ENCODE measurements at places on chromosomes 1 and 21.

DNA sequence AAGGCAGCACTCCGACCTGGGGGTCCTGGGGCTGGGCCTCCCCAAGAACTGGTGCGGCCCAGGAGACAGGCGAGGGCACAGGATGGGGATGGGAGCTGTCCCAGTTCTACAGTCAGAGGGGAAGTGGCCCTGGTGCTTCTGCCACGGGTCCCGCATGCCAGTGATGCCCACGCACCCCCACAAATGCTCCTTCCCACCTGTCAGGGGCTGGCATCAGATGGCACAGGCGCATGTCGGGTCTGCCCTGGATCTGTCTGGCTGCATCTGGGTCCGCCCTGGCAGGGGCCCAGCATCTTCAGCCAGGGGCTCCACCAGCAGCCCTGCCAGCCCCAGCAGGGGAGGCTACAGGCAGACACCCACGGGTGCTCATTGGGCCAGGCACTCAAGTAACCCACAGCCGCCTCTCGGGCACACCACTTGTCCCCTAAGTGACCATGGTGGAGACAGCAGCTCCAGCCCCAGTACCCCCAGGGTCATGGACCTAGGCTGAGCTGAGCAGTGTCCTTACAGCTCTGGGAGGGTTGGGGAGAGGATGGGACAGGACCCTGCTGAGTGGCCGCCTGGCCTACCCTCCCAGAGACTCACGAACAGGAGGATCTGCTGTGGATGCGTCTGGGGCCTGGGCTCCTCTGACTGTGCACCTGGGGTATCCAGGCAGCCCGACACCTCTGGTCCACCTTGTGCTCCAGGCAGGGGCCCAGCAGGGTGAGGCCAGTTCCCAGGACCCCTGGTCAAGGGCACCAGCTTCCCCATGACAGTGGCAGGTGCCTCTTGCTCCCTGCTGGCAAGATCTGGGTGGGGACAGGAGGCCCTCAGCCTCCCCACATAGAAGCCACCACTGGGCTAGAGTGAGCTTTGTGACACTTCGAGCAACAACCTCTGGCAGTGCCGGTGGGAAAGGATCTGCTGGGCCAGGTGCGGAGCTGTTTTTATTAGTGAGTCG, 5.4 kb downstream of the SMIM1 start:
- no peak for DNase-seq

- DNase-seq, result no peak
Observed at GRCh38 chr1:189782295-189782694, 695.4 kb downstream of the BRINP3 start.

GRCh38 chr21:36701756-36702621, 3.1 kb downstream of the SIM2 start:
- no peak for DNase-seq

DNA sequence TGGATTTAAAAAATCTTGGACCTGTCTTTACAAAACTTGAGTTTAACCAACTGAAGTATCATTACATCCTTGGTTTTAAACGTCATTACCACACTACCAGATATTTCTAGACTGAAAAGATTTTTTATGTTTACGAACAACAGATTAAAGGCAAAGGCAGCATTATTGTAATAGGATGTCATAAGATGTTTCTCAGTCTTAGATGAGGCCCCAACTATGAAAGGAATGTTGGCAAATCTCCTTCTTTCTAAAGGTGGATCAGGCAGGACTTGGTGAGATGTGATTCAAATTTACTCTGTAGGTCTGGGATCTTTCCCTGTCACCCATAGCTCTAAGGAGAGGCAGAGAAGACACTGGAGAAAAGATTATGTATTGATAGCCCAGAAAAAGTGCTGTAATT, 417.9 kb downstream of the PTBP2 start:
- no peak for DNase-seq

DNA sequence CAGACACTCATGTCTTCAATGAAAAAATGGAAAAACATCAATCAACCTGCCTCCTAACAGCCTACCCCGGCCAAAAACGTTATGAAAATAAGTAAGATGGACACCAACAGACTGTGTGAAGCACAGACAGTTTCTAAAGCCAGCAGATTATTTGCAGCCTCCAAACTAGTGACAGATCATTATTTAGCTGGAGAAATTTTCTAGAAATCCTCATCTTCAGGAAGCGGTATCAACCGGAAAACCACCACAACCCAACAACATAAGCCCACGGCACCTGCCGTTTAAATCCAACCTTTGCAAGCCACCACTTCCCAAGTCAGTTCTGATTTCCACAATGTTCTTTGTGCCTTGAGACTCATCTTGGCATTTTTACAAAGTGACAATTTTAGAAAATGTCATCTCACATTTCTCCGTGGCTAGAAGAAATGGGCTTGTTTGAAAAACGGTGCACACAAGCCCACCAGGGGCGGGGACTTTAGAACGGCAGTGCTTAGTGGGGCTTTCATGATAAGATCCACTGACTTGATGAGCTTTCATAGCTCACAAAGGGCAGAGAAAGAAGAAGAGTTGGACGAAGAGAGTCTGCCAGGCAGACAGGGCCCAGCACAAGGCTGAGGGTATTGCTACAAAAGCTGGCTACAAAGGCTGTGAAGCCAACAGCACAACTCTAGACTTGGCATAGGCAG, 34.5 kb downstream of the LRRC38 start:
- DNase-seq, result no peak

GRCh38 chr1:193434319-193434718, 247.9 kb upstream of the B3GALT2 start:
- DNase-seq, result no peak

GRCh38 chr1:203038217-203038741, 12.0 kb downstream of the PPFIA4 start:
- no peak for DNase-seq

- no peak for DNase-seq
Observed at GRCh38 chr1:145784409-145784808, 39.5 kb downstream of the RNF115 start.

GRCh38 chr1:18817795-18818435, 41.5 kb downstream of the TAS1R2 start:
- no peak for DNase-seq
